Right forelimb (tissue), 1 donor: ENCODE measurements at places on chromosomes 7 and 10.

GRCh38 chr10:77675347-77675746 is 37.7 kb upstream of the KCNMA1 start:
- no peak for DNase-seq

DNA sequence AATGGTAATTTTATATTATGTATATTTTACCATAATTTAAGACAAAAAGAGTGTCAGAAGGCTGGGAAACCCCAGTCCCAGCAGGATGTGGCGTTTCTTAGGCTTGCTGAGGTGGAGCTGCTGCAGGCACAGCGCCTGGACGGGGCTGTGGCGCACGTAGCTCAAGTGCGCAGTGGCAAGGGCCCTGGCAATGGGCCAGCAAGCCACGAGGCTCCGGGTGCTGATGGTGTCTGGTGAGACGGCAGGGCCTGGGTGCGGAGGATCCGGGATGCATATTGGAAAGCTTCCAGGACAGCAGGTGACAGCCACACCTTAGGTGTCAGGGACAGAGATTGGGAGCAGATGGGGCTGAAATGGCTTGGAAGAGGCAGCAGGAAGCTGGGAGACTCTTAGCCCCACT is 37.2 kb downstream of the CLEC2L start:
- no peak for DNase-seq

GRCh38 chr7:152615031-152615741 is 60.8 kb downstream of the XRCC2 start:
- DNase-seq = peak; percentile 54

DNA sequence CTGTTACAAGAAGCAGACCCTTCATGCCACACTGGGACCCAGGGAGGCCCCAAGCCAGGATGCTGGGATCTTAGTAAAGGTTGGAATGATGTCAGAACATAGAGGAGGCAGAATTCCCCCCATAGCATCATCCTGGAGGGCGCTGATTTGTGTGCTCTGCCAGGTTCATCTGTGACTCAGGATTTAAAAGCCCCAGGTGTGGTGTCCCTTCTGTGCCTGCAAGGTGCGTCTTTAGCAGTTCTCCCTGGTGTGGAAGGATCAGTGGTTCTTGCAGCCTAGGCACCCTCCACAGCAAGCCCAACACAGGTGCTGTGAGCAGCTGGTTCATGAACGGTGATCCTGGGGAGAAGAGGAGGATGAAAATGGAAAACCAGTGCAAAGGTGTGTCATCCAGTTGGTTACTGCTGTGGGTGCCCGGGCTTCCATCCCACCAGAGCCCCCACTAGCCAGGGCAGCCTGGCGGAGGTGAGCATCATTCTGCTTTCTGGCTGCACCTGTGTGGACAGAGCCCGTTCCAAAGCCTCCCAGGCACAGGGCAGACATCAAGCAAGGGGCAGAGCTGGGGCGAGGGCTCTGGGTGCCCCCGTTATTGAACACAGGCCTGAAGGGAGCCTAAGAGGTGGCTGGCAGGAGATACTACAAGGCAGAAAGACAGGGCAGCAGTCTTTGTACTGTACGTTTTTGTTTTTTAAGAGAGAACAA is 49.5 kb downstream of the IKZF1 start:
- no peak for DNase-seq

DNA sequence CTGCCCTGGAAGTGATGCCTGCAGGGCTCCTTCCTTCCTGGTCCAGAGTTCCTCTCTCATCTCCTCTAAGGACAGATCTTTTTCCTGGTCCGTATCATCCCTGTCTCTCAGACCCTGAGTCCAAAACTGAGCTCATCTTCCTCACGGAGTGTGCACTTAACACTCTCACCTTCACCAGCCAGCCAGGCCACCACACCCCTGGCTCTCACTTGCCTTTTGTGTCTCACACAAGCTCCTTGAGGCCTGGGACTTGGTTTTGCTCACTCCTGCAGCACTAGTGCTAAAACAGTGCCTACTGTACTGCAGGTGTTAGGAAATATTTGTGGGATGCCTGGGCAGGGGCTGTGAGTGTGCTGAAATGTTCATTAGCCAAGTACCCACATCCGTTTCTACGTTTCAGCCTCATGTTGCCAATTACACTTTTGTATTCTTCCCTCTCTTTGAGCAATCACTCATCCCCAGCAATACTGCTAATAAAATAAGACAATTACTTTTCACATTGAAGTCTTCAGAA is 21.4 kb upstream of the PARP12 start:
- DNase-seq = no peak

GRCh38 chr10:10612151-10612550 is 405.5 kb upstream of the CELF2 start:
- no peak for DNase-seq

DNA sequence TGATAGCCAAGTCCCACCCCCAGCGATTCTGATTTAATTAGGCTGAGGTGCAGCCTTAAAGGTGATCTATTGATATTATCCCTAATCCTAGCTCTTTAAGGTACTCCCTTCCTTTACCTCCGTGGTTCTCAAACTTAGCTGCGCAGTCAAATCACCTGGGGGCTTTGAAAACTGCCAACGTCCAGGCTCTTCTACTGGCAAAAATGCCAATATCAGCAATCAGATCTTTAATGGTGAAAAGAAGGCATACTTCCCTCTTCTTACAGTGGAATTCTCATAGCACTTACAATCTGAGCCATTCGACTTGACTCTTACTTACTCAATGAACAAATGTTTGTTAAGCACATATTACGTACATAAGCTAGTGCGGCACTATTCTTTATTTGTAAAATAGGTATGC is 704 bp upstream of the SLC35B4 start:
- DNase-seq = no peak

DNA sequence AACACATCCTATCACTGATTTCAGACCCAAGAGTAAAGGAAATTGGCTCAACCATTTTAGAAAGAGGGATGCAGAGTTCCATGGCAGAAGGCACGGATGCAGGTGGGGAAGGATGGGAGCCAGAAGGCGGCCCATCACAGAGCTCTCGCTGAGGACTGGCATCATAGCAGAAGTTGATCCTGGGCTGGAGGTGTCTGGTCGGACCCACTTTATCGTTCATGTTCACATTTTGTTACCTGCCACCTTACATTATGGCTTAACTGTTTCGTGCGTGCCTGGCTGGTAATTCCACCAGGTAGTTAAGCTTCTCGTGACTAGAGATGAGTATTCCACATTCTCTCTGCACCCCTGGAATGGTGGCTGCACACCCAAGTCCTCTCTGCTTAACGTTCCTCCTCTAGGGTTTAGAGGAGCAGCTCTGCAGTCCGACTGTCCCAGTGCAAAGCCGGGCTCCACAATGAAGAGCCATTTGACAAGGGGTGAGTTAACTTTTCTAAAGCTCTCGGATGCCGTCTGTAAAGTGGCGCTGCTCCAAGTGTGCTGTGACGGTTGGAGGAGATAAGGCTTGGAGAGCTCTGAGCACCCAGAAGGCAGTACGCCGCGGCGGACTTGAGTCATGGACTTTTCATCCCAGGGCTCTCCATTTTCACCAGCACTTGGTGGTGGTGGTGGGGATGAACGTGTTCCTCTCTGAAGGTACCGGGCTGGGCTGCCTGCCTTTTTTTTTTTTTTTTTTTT is 157.1 kb upstream of the SHH start:
- DNase-seq = no peak

- DNase-seq = no peak
These were observed 122.7 kb downstream of the MAD1L1 start for GRCh38 chr7:2109936-2110609.

DNA sequence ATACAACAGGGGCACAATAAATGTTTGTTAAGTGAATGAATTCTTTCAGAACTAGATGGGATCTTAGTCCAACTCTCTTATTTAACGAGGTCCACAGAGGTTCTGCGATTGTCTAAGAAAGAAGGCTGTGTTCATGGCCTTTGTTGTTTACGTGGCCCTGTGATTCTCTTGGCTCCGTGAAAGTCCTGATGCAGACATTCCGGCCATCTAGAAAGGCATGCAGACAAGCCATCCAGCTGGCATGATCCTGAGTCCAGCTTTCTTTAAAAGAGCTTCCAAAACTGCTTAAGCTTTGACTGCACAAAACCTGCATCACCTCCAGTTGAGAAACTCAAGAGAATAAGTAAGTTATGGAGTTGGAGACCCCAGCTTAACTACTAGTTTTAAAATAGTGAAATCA is 26.0 kb downstream of the EGFR start:
- no peak for DNase-seq

- peak; percentile 49 for DNase-seq
These were observed 140.6 kb downstream of the KIAA1217 start for GRCh38 chr10:24349379-24350001.

DNA sequence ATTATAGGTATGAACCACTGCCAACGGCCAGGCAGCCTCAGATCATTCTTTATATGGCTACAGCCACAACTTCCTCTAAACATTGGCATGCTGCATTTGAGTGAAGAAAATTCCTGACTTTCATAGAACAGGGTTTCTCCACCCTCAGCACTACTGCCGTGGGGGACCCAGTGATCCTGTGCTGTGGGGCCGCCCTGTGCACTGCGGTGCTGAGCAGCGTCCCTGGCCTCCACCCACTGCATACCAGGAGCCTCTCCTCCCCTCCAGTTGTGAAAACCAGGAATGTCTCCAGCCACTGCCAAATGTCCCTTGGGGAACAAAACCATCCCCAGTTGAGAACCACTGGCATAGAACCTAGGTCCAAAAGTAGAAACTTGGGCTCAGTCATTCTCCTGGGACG is 15.8 kb downstream of the CNPY1 start:
- no peak for DNase-seq

DNA sequence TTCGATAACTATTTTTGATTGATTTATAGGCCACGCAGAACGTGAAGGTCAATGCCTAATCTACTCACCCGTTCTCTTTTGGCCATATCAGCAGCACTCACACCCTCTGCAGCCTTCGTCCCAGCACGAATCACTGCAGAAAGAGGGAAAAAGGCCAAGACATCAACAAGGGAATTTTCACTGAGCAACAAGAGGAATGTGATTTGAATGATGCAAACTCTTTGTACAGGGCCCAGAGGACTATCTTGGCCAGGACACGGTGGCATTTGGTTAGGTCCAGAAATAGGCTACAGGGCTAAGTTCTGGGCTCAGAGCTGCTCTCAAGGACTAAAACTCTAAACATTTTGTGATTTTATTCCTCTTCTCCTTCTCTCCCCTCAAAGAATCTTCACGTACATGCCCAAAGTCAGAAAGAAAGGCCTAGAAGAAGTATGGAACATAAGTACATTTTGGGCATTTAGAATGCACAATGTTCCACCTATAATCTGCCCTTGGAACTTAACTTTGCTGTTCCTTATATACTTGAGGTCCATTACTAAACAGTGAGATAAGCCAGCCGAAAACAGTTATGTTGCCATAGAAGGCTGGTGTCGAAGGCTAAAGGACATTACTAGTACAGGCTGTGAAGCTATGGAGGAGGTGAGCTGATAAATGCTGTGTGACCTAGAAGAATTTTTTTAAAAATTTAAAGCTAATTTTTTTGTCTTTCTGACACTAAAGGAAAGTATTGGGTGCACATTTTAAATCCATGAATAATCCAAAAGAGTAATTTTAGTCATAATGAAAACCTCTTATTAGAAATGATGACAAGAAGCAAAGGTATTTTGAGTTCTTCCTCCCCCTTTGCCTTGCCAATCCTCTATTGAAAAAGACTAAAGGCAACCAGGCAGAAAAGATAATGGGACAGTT is 20.0 kb downstream of the RBM28 start:
- no peak for DNase-seq

GRCh38 chr7:91940171-91940570 is 491 bp upstream of the AKAP9 start:
- no peak for DNase-seq

GRCh38 chr7:33921216-33921938 is 16.0 kb downstream of the BMPER start:
- DNase-seq = no peak

DNA sequence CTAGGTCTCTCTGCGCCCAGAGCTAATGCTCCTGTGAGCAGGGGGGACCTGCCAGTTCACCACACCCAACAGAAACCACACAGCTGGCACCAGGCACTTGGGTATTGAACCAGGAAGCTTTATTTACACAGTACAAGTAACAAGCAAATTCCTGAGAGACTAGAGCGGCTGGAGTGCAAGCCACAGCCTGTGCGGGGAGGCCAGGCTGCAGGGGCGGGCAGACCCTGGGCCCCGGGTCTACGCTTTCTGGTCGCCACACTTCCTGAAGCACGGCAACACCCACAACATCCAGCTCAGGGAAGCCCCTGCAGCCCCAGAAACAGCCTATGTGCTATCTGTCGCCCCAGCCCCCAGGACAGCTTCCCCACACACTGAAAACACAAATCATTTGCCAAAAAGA is 125.0 kb downstream of the FAM53B start:
- DNase-seq = no peak

DNA sequence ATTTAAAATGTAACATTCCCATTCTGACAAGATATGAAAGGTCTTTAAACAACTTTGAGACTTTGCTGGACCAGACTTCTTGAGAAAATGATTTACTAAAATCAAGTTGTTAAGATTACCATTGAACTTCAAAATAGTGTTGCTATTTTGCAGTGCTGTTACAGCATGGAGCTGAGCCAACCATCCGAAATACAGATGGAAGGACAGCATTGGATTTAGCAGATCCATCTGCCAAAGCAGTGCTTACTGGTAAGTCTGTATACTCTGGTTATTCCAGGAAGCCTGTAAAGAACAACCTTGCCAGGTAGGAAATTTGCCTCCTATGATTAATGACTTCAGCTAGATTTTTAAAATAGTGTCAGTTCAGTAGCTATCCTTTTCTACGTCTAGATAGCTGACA is 18.8 kb downstream of the TNKS2 start:
- DNase-seq = no peak

DNA sequence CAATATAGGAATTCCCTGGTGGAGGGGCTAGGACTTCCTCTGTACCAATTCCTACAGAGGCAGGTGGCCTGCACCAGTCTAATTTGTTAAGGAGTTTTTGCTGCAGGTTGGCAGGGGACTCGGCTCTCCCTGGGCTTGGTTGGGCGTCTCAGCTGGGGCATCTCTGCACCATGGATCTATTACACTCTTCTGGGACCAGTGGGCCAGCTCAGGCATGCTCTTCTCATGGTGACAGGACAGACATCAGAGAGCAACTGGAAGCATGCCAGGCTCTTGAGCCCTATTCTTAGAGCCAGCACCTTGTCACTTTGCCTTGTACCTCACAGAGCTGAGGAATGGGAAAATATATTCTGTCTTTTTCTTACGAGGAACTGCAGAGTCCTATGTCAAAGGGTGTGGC is 74.6 kb downstream of the SH2D4B start:
- no peak for DNase-seq

DNA sequence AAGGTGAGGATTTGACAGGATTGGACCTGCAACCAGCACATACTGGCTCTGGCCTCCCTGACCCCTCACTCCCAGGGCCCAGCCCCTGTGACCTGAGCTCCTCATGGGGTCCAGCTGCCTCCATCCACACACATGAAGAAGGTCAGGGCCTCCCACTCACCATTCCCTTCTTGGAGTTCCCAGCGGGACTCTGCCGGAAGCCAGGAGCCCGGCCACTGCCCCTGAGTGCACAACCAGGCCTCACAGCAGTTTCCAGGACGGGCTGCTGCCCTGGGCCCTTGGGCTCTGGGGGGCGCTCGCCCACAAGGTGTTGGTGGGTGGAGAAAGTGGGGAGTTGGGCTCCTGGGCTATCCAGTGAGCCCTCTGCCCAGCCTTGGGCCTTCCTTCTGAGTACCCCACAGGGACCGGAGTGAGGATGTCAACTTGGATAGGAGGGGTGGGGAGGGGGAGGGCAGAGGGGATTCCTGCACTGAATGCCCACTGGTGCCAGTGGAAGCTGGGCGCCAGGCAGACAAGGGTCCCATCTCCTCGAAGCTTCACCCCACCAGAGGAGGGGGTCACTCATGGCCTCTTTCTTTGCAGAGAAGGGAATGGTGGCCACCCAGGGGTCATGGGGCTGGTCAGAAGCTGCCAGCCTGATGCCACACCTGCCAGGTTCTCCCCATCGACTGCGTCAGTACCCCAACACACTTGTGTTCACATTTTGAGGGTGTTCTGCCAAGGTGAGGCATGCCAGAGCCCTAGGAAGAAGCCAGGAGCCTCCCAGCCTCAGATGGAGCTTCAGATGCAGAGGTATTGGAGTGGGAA is 115.3 kb downstream of the PTPN20 start:
- DNase-seq = peak; percentile 35
